ENCODE measurements at places on chromosomes 6 and 20. TPM values are rescaled to one million over a fixed set of nuclear protein-coding genes. Genes with fewer than 3 reads are reported as not detected.

GRCh38 chr6:142566628-142567396 is 265.0 kb downstream of the ADGRG6 start:
- peak; percentile 67 for DNase-seq

The KIF3B gene
- 11.0 TPM for polyA plus RNA-seq

The PAK5 gene
- polyA plus RNA-seq = 0.13 TPM

GRCh38 chr6:149365197-149365596 is 34.9 kb upstream of the SUMO4 start:
- no peak for DNase-seq

GRCh38 chr6:37516920-37517405 is 17.3 kb upstream of the CCDC167 start:
- DNase-seq = no peak

GRCh38 chr6:56043761-56044160 is 168.4 kb upstream of the BMP5 start:
- DNase-seq = no peak

GRCh38 chr6:34961574-34961973 is 72.5 kb downstream of the ANKS1A start:
- DNase-seq = no peak

GRCh38 chr6:138229072-138229471 is 10.8 kb upstream of the PBOV1 start:
- no peak for DNase-seq

DNA sequence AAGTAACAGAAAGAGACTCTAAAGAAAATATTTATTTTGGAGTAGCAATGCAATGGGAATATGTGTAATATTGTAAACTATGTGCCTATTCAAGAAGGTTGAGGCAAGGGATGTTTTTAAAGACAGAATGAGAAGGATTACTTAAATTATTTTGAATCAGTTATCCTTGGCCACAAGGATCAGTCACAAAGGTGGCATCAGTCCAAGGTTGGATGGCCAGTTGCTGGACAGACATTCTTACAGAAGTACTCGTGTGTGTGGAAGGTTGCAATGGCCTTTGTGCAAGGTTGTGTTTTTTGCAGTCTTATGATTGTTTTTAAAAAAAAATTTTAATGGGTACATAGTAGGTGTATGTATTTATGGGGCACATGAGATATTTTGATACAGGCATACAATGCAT is 2.0 kb downstream of the QRSL1 start:
- DNase-seq = no peak

DNA sequence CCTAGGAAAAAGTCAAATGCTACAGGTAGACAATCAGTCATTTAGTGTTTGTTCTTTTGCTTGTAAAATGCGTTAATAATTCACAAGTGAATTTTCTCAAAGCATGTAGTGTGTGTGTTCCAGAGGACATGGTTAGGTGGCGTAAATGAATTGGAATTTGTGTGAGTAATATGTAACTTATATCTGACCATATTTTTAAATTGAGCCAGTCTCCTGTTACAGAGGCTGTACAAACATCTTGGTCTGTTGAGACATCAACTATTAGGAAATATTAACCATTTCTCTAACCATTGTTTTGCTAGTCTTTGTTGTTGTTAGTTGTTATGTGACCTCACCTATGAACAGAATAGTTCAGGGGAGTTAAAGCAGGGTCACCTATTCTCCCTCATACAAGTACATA is 22.7 kb downstream of the MCM8 start:
- no peak for DNase-seq

The ANGPT4 gene
- polyA plus RNA-seq = 0.18 TPM

The ARFGEF3 gene
- 1.1 TPM for polyA plus RNA-seq

GRCh38 chr20:42697962-42698361 is 491.7 kb downstream of the PTPRT start:
- no peak for DNase-seq

DNA sequence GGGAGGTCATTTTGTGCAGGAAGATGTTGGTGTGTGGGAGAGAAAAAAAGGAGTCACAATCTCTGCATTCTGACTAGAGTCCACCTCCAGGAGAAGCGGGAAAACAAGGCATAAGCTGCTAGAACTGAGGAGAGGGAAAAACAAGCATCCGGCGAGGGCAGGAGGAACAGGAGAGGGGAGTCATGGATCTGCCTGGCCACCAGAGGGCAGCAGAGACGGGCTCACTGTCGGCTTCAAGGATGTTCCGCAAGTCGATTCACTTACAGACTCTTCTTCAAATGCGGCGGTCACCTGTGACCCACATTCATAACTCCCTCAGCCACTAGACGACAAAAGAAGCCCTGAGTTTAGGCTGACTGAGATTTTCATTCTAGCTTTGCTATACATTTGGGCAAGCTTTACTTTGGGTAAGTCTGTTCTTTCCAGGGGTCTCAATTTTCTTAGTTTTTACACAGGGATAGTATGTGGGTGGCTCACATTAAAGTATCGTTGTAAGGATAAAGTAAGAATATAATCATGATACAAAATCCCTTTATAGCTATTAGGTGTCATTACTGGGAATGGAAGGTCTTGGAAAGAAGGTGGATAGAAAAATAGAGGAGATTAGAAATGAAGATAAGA is 6.6 kb upstream of the BTNL2 start:
- peak; percentile 75 for DNase-seq

DNA sequence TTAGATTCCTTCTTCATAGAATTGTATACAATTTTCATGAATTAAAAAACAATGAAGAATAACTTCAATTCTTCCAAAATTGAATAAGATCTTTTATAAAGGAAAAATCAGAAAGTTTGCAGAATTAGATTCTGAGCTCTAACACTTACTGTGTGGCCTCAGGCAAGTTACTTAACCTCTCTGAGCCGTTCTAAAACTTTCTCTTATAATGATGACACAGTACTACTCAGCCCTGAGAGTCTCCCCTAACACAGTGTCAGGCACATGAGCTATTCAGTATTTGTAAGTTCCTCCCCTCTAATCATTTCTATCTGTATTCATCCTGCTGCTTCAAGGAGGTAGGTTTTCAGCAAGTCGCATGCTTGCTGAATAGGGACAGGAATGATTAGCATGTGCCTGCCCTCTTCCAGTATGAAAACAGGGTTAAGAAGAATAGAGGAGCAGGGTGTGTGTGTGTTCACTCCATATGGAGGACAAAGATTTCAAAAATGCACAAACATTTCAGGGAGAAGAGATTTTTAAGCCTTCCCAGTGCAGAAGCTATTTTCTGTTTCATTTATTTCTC is 11.4 kb downstream of the ID4 start:
- DNase-seq = no peak

The C2 gene
- polyA plus RNA-seq = 11.1 TPM

DNA sequence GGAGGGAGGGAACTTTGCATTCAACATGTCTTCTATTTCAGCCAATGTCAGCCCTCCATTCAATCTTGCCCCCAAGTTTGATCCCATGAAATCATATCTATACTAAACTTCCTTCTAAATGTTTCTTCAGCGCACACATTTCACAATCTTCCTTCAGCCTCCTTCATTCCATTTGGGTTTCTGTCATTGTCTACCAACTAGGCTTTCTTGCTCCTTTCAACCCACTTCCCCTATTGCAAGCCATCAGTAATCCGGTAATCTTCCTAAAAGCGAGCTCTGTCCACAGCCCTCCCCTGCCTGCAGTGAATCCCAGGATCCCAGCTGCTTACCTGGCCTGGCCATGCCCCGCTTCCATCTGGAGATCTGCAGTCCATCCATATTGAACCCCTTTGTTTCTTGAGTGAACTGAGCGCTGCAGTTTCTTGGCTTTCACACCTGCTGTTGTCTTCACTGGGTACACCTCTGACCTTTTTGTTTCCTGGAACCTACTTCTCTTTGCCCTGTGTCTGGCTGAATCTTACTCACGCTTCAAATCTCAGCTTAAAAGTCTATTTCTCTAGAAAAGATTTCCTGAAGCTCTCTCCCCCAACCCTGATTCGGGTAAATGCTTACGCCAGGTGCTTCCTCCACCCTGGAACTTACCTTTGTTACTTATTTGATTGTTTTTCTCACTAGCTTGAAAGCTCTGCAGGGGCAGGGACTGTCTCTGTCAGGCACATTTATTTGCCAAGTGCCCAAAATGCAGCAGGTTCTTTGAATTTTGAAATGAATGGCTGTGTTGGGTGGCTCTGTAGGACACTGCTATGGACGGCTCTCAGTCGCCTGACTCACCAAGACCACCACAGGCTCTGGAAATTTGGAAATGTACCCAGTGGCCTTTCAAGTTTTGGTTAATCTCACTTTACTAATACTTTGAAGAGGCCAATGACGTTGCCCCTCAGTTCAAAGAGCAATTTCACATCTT is 50.3 kb downstream of the ADTRP start:
- no peak for DNase-seq

DNA sequence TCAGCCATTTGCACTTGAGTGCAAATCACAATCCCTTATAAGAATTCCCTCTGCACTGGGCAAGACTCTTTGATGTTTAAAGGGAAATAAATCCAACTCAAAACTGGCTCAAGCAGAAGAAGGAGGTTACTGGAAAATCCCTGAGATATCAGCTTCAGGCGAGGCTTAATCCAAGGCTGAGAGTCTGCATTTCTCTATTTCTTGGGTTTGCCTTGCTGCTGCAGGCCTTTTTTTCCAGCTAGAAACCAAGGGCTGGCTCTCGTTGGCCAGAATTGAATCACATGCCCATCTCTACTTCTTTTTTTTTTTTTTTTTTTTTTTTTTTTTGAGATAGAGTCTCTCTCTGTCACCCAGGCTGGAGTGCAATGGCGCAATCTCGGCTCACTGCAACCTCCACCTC is 11.7 kb downstream of the HCK start:
- DNase-seq = no peak

- no peak for DNase-seq
Measured at GRCh38 chr6:126475449-126475848, 135.5 kb downstream of the CENPW start.

DNA sequence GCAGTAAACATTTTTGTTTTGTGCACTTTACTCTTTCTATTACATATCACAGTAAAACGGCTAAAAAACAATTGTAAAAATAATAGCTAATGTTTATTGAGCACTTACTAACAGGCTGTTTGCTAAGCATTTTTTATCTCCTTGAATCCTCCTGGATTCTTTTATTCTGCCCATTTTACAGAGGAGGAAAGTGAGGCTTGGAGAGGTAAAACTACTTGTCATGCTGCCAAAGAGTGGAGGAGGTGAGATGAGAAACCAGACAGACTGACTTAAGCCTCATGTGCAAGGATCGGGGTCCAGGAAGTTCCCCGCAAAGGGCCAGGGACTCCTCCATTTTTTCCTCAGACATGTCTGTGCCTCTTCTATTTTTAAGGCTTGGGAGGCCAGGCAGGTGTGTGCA is 63.6 kb downstream of the DLGAP4 start:
- no peak for DNase-seq

DNA sequence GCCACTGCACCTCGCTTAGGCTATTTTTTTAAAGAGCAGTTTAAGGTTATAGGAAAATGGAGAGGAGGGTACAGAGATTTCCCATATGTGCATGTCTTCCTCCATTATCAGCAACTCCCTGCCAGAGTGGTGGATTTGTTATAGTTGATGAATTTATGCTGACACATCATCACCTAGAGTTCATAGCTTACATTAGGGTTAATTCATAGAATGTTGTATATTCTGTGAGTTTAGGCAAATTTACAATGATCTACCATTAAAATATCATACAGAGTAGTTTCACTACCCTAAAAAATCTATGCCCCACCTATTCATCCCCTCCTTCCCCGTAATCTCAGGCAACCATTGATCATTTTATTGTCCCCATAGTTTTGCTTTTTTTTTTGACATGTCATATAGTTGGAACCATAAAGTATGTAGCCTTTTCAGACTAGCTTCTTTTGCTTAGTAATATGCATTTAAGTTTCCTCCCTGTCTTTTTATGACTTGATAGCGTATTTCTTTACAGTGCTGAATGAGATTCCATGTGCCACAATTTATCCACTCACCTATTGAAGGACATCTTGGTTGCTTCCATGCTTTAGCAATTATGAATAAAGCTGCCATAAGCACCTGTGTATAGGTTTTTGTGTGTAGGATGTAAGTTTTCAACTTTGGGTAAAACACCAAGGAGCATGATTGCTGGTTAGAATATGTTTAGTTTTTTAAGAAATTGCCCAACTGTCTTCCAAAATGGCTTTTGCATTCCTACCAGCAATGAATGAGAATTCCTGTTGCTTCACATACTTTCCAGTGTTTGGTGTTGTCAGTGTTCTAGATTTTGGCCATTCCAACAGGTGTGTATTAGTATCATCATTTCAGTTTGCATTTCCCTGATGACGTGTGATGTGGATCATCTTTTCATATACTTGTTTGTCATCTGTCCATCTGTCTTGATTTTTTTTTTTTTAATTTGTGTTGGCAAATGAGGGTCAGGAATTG is 60.2 kb downstream of the NCOA3 start:
- no peak for DNase-seq

- DNase-seq = peak; percentile 44
Measured at GRCh38 chr6:23620911-23621401, 505.1 kb upstream of the NRSN1 start.

DNA sequence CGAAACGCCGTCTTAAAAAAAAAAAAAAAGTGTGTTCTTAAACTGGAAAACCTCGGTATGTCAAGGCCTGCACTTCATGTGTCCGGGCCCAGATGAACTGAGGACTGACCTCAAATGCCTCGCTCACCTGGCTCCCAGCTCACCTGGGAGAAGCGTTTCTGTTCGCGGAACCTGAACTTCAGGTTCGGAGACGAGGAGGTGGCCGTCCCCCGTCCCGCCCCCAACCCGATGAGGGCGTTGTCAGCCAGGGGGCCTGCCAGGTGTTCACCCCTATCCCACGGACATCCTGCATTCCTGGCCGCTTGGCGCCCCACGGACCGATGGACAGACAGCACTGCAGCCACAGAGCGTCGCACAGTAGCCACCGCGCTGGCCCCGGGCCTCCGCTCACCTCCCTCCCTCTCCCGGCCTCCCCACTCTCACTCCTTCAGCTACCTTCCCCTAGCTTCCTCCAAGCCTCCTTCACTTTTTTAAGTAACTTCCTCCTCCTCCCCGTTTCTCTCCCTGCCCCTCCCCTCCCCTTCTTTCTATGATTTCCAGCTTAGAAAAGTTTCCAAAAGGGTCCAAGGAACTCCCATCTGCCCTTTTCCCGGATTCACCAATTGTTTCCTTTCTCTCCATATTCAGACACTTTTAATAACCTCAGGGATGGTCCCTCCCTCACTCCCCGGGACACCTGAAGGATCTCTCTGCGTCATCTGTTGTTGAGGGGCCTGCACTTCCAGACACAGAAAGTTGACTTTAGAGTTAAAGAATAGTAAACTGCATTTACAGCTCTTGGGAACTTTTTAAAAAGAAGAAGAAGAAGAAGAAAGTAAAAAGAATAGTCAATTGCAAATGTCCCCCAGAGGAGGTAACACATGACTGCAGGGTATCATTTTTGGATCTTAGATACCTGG is 22.7 kb upstream of the MCM3 start:
- DNase-seq = no peak

The IFT52 gene
- 21.8 TPM for polyA plus RNA-seq

- no peak for DNase-seq
Measured at GRCh38 chr6:168708984-168709383, 268.0 kb downstream of the SMOC2 start.

DNA sequence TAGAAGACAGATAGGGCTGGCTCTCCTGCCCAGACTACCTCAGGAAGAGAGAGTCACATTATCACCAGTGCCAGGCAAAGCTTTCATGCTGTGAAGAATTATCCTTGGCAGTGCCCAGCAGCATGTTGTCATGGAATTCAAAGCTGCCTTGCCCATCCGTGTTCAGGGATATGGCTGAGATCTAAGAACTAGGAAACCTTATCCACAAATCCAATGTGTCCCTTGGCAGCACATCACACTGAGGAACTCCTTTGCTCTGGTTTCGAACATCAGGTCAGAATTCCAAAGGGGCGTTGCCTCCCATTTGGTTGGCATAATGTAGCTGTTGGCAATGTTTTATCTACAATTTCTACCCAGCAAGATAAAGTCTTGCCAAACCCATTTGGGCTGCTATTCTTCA is 52.7 kb downstream of the ADGRF1 start:
- no peak for DNase-seq

Data from hindlimb muscle (tissue), 1 donor.